ENCODE measurements at places on chromosomes 6 and 20. TPM values are rescaled to one million over a fixed set of nuclear protein-coding genes. Genes with fewer than 3 reads are reported as not detected.

BPIFB2 gene
- not detected for total RNA-seq

PPP1R16B gene
- total RNA-seq: not detected

FUT9 gene
- 0.58 TPM for total RNA-seq

TGM3 gene
- not detected for total RNA-seq

HTR1E gene
- not detected for total RNA-seq

LHFPL5 gene
- 0.12 TPM for total RNA-seq

PRRT1 gene
- total RNA-seq: not detected

Measured in epithelial cell of proximal tubule (primary cell).